GOT3 (cell line): ENCODE measurements at places on chromosomes 3 and 15.

DNA sequence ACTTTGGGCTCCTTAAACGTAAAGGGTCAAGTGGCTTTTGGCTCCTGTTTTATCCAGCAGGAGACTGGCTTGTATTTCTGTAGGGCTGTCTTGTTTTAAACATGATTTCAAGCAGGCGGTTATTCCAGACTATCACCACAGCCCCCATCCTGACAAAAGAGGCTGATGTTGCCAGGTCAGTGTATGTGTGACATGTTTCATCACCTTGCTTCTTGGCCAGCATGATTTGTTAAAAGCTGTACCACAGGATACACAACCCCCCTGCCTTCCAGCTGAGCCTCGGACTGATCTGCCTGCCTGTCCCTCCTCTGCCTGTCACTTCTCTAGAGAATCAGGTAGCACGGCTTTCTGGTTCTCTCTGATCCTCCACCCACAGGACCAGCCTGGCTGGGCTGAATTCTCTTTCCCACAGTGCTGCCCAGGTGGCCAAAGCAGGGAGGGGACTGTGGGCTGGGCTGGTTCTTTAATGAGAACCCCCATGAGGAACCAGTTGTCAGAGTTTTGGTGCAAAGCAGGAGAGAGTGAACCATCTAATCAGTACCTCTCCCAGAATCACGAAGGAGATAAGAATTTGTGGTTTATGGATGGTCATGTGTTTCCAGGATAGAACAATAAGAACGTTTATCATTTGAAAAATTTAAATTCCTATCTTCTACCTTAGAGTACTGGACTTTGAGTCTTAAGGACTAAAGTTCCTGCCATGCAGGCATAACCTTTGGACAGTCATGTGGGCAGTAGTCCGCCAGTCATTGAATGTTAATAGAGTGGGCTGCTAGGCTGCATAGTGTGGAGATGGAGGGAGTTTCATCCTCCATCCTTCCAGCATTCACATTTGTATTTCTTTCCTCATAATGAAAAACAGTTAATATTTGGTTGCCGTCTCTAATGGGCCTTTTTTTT lies 8.8 kb downstream of the ABHD6 start:
- no peak for DNase-seq

GRCh38 chr3:134494495-134494894 lies 8.6 kb downstream of the CEP63 start:
- no peak for DNase-seq

DNA sequence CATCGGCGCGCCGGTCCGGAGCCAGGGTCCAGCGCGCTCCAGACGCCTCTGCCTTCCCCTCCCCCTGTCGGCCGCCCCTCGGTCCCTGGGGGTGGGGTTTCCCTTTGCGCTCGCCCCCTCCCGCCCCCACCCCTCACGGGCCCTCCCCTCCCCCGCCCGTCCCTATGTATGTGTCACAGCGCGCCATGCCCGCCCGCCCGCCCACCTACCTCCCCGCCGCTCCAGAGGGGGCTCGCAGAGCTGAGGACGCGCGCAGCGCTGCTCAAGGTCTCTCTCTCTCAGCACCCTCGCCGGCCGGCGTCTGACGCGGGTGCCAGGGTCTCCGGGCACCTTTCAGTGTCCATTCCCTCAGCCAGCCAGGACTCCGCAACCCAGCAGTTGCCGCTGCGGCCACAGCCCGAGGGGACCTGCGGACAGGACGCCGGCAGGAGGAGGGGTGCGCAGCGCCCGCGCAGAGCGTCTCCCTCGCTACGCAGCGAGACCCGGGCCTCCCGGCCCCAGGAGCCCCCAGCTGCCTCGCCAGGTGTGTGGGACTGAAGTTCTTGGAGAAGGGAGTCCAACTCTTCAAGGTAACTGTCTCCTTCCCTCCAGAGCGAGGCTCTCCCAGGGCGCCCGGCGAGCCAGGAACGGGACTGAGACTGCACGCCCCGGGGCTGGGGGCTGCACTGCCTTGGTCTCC lies at the start of gene ACAN:
TSS of gene ACAN (plus strand) at position 196 of the 679 bp plus-strand sequence. CDS start 32,771 bp downstream, outside the sequence.
- no peak for DNase-seq

DNA sequence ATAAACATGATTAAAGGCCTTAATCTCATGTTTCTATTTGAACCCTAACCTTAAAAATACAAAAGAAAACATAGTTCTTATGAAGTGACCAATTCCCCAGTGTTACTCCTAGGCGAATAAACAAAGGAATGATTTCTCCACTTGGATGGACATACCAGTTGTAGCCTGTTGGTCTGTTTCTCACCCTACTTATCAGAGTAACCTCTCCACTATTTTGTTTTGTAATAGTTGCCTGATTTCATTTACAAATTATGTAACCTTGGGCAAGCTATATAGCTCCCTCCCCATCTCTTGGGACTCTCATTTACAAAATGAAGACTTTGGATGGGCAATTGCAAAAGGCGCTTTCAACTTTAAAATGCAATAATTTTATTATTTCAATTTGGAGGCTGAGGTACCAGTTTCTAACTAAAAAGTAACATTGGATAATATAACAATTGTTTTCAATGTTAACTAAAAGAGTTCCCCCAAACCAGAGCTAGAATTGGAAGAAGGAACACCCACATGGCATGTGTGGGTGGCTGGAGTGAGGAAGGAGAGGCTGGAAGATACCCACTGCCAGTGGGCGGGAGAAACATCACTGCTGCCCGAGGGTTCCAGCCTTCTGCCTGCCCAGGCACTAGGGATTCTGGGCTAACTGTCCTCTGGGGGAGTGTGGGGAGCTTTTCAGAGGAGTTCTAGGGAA lies 74.2 kb downstream of the RFTN1 start:
- DNase-seq, result no peak

DNA sequence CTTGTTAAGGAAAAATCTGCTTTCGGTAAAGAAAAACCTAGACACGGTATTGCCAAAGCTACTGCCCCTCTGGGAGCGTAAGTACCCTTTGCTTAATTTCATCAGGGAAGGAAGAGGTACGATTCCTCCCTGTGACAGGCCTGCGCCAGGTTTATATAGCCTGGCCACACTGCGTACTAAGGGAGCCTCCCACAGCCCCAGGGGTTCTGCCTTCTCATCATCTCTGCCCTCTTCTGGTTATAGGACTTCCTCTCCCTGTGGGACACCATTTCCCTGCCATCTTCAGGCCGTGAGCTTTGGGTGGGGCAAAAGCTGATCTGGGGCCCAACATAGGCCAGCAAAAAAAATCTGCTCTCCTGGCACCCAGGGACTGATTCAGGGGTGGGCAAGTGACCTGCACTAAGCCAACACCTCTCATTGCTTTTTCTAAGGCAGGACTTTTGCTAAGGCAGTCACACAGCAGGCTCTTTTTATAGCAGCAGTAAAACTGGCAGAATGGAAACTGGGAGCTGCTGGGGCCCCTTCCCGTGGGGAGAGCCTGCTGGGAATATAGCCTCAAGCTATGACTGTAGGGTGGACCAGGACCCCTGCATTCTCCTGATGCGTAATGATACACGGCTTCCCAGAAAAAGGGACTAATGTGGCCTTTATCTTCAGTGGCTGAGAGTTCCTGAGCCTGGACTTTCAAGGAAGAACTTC lies 76.2 kb downstream of the PRICKLE2 start:
- DNase-seq, result no peak

DNA sequence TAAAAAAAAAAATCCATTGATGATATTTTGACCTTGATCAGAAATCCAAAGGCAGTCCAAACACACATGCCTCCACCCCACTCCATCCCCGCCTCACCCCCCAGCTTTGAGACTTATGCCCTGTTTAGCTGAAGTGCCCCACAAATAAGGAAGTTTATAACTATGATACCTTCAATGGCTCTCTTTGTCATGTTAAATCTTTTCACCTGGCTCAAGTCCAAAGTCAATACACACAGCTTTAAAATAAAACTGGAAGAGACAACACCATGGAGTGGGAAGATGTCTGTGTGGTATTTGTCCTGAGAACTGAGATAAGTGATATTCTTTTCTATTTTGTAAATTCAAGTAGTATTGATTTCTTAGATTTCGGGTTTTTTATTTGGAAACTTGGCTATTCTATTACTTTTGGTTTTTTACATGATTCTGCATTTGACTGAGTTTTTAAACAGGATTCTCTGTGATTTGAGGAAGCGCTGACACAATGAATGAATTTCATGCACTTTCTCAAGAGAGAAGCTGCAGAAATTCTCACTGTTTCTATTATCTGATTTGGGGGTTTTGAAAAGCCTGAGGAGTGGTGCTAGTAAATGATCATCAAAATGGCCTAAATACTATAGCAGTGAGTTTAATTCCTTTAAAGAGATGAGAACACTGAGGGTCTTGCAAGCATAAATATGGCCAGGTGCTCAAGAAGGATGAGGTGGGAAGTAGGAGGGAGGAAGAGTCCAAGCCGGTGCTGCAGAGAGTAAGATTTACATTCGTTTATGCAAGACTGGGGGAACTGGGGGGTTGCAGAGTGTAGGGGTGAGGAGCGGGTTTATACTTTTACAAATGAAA lies 5.2 kb downstream of the FOXB1 start:
- DNase-seq, result no peak

- no peak for DNase-seq
Observed at GRCh38 chr3:12468757-12469156, 15.5 kb upstream of the TSEN2 start.

DNA sequence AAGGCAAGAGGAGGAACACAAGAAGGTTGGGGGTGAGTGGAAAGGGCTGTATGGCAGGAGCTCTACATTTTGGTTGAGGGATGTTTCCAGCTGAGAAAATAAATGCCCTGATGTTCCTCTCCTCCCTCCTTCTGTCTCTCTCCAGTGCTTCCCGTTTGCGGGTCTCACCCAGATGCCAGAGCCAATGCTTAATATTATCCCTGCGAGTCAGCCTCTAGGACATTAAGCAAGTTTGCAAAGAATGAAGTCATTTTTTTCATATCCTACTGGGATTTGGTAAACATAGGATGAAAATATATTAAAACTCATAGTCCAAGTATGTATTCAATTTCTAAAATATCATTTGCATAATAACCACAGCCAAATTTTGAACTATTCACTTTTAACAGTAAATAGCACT lies 295.9 kb downstream of the CADM2 start:
- no peak for DNase-seq

GRCh38 chr3:197736010-197736490 lies 654 bp downstream of the RUBCN start:
- no peak for DNase-seq

GRCh38 chr3:132669256-132669777 lies 9.2 kb downstream of the UBA5 start:
- DNase-seq, result no peak

DNA sequence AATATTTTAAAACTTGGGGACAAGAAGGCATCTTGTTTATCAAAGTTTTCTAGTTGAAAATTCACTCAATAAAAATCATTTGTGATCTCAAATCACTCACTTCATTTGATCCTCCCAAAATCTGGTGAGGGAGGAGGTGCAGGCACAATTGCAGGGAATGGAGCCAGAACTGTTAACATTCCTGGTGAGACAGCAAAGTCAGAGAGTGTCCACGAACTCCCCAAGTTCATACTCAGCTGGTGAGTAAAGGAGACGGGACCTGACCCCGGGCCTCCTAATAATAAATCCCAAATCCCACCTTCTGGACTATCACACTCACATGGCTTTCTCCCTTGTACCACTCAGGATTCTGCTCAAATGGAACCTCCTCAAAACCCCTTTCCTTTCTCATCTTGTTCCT lies 252.3 kb upstream of the LRTM1 start:
- DNase-seq, result no peak

GRCh38 chr15:62249501-62249900 lies 84.4 kb upstream of the C2CD4B start:
- no peak for DNase-seq

DNA sequence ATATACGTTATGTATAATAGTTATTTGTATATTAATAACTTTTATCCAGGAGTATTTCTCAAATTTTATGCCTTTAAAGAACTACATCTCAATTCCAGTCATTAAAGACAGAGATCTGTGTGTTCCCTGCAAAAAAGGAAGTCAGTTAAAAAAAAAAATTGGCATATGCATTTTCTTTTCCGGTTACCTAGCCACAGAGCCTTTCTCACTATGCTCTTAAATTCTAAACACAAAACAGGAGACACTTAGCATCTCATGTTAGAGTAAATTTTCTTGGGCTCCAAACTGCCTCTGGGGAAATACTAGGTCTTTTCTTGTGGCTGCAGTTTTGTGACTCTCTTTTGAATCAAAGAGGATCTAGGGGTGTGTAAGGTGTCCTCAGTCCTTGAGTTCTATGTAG lies 105.9 kb downstream of the KCNH8 start:
- DNase-seq, result no peak

DNA sequence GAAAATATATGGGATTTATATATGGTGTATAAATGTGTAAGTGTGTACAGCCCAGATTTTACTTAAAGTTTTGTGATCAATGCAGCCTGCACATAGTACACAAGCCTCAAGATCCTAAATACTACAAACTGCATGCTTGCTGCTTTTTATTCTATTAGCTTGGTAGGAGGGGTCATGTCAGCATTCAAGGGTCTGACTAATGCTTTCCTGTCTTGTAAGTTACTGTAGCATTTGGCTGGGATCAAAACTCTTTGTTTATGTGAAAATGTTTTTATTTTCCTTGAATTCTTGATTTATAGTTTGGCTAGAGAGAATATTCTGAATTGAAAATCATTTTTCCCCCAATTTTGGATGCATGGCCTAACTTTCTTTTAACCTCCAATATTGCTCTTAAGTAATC lies 370.9 kb downstream of the NSUN3 start:
- DNase-seq, result no peak

DNA sequence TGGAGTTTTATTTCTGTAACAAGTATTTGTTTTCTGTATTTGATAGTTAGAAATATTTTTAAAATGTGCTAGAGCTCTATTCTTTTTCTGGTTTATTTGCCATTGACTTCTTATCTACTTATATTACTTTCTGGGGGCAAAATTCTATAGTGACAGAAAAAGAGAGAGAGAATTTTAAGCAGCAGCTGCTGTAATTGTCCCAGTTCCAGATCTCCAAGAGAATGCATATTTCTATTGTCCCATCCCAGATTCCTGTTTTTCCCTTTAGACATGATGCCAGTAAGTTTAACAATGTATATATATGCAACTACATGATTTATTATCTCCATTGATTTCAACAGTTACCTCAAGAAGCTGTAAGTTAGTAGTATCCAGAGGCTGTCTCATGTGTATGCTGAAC lies 541.7 kb upstream of the ZNF385D start:
- no peak for DNase-seq

- no peak for DNase-seq
Observed at GRCh38 chr3:29215948-29216347, 64.9 kb upstream of the RBMS3 start.
